ENCODE measurements at places on chromosomes 16 and 17. TPM values are rescaled to one million over a fixed set of nuclear protein-coding genes. Genes with fewer than 3 reads are reported as not detected.

ASPHD1 gene
- 17.8 TPM for total RNA-seq

NFATC3 gene
- total RNA-seq = 34.5 TPM

TMED6 gene
- total RNA-seq = not detected

TBC1D3B gene
- total RNA-seq = 3.9 TPM

DNA sequence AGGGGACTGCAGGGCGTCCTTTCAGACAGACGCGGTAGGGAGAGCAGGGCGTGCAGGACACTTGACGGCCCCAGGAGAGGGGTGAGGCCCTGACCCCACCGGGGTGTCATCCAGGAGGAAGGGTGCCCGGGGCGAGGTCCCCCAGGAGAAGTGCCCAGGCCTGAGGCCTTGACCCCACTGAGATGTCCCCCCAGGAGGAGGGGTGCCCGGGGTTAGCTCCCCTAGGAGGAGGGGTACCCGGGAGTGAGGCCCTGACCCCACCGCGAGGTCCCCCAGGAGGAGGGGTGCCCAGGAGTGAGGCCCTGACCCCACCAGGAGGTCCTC lies 27.2 kb upstream of the METRNL start:
- H3K27me3 ChIP-seq = no peaks in the 10 kb centered on the region
- H3K27ac ChIP-seq = peak overlapping the region; percentile 40
- no peak for DNase-seq
- peak overlapping the region; percentile 48 for H3K4me3 ChIP-seq

DNA sequence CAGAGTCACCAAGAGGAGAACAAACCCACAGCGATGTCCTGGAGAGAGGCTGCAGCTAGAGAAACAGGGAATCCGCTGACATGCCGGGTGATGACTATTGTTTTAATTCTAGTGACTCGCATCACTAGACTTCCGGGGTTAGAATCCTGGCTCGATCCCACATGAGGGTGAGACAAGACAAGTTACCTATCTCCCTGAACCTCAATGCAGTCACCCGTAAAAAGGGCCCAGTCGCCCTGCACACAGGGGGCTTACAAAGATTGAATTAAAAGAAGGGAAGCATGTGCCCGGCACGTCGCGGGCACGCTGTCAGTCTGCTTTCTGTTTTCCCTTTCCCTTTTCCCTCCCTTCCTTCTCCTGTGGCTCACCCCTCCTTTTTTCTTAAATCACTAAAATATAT lies 212.9 kb upstream of the FOXF1 start:
- no peak for DNase-seq
- H3K4me1 ChIP-seq = peaks cover 8% of the 10 kb centered on the region
- H3K27me3 ChIP-seq = no peaks in the 10 kb centered on the region
- H3K4me3 ChIP-seq = no peak overlapping the region
- no peaks in the 10 kb centered on the region for H3K36me3 ChIP-seq

DNA sequence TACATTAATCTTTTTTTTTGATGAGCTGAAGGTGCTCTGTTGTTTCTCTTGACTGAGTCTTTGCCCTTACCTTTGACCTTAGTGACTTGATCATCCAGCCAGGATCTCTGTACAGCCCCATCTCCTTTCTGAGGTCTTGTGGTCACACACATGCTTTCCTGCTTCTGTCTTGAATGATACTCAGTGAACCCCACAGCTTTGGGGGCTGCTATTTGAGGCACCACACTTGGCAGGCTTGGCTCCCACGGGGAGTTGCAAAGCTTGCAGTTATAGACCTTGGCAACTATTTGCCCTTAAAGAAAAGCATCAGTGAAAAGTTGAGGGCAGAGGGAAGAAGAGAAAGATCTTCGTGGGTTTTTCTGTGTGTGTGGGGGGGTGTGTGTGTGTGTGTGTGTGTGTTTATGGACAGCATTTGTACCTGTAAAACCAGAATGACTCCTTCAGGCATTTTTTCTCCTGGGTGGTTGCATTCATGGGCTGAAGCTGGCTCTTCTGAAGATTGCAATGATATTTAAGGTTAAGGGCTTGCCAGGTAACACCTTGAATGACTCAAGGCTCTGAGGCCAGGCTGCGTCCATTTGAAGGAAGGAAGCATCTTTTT lies 101.6 kb downstream of the MSI2 start:
- H3K4me1 ChIP-seq = peaks cover 2% of the 10 kb centered on the region
- no peaks in the 10 kb centered on the region for H3K27me3 ChIP-seq
- no peak overlapping the region for H3K4me3 ChIP-seq
- DNase-seq = no peak
- H3K27ac ChIP-seq = no peak overlapping the region
- H3K36me3 ChIP-seq = no peaks in the 10 kb centered on the region

DNA sequence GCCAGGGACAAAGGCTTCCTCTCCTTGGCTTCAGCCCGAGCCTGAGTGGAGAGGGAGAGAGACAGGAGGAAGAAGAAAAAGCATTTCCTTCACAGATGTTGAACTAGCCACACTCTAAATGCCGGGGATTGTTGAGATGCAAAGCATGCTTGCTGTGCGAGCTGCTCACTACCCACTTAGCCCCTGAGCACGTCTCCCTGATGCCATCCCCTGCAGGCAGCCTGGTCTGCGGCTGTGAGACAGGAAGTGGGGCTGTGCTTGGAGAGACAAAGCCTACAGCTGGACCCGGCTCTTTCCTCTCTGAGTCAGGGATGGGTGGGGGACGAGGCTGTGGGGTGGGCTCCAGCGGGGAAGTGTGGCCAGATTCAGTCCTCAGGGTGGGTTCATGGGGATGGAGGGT lies 13.7 kb downstream of the WNT9B start:
- H3K4me1 ChIP-seq = peaks cover 5% of the 10 kb centered on the region
- DNase-seq = no peak
- H3K27me3 ChIP-seq = peaks cover 5% of the 10 kb centered on the region
- no peak overlapping the region for H3K4me3 ChIP-seq
- no peaks in the 10 kb centered on the region for H3K36me3 ChIP-seq
- H3K27ac ChIP-seq = no peak overlapping the region

DNA sequence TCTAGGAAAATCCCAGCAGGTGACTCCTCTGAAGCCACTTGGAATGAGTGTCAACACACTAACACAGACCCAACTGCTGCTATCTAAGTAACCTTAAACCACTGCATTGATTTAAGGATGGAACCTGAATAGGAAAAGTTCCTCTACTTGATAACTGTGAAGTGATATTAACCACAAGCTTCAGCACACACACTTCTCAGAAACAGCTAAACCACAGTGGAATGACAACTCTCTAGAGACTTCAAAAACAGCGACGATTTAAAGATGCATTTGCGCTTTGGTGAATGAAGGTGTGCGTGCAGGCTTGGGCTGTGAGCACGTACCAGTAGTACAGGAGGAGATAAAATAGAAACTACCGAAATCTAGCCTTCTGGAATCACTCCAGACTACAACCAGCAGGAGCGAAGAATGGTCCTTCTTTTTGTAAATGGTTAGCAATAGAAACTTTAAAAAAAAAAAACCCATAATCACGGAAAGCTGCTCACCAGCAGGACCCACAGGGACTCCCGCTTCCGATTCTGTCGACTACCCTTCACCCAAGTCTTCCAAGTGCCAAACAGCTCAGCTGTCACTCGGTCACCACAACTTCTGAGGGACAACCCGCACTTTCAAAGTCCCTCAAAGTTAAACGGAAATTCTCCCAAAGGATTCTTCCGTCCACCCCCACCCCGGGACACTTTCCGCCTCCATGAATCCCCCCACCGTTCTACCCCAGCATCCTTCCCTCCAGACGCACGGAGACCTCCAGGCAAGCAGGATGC lies 137.7 kb upstream of the CORO6 start:
- H3K36me3 ChIP-seq = no peaks in the 10 kb centered on the region

All from H1 (cell line).